ENCODE measurements at places on chromosomes 3 and 15.

DNA sequence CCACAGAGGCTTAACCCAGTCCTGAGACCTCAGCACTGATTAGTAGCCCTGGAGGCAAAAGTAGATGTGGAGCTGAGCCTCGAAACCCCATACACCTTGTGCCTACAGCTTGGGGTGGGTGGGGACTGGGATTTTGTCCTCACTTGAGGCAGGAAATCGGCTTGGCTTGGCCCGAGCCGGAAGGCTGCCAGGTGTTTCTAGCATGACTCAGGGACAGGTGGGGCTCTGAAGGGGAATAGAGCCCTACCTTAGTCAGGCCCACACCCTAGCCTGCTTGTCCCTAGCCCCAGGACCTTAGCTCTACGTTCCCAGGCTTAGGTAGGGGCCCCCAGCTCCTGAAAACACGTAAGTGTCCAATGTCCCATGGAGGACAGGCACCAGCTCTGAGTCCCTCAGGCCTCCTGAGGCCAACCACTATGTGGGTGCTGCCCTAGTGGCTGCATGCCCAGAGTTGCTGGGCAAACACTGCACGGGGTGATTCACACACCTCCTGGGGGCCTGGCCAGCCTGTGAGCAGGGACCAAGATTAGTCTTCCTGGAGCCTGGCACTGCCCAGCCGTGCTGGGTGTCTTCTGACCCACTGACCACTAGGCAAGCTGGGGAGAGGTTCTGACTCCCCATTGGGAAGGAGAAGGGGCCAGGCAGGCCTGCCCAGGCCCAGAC is 3.1 kb downstream of the MST1R start:
- no peak for DNase-seq

DNA sequence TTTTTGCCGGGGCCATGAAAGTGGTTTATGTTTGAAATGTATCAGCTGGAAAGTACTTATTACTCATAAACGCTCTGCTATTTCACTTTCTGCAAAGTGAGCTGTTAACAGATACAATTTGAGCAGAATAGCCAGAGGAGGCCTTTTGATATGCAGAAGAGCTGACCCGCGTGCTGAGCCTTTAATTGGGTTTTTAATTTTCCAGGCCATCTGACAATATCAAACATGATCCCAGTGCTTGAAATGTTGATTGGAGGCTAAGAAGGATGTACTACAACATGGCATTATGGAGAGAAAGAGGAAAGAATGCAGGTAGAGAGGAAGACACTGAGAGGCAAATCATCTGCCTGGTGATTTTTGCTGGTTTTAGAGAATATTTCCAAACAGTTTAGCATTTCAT is 261.3 kb upstream of the MEIS2 start:
- no peak for DNase-seq

DNA sequence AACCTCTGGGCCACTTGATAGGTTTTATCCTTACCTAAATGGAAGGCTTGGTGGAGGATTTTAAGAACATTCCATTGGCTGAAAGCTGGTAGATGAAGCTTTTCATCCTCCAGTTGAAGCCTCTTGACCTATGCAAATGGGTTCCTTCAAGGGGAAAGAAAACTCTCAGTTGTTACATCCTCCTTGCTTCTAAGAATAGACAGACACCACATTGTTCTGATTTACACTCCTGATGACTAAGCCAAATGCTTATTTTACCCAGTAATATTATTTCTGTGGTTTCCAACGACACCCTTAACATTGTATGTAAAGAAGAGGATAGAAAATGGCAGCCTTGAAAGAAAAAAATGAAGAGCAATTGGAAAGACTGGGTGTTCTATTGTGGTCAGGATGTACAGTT is 480.5 kb downstream of the OTOL1 start:
- no peak for DNase-seq

DNA sequence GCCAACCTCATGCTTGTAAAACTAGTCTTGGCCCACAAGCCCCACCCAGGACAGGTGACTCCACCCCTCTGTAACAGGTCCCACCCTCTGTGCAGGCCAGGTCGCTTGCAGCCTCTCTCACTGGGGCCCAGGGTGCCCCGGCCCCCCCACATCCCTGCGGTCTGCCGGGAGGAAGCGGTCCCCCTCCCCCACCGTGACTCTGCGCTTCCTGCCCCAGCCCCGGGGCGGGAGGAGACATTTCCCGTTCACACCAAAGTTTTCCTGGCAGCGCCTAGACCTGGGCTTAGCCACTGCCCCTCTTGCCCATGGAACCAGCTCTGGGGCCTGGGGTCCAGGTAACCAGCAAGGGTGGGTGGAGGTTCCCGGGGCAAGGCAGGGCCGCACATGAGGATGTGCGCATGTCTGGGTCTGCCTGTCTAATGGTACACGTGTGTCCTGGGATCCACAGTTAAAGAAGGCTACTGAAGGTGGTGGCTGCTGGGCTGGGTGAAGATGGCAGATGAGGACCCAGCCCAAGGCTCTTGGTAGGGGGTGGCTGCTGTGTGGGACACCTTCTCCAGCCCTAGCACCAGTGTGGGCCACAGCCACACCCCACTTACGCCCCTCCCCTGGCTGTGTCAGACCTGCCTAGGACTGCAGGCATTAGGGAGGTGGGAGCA is 8.4 kb downstream of the NBEAL2 start:
- peak; percentile 91 for DNase-seq

- no peak for DNase-seq
These were observed 147.1 kb downstream of the NUP210 start for GRCh38 chr3:13272831-13273603.

DNA sequence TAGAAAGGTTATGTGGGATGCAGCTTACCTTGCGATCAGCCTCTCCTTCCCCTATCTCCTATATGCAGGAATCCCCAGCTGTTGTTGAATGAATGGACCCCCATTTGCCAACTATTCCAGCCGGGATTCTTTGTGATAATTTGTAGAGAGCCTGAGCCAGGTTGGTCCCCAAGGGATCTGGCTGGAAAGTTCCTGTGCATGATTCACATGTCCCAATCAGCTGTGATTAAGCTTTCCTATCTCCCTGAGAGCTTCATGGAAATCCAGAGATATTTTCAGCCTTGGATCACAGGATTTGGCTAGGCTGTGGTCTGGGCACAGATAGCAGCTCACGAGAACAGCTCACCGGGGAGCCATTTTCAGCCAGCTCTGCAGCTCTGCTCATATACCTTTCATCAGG is 76.7 kb downstream of the ARNT2 start:
- DNase-seq = no peak

DNA sequence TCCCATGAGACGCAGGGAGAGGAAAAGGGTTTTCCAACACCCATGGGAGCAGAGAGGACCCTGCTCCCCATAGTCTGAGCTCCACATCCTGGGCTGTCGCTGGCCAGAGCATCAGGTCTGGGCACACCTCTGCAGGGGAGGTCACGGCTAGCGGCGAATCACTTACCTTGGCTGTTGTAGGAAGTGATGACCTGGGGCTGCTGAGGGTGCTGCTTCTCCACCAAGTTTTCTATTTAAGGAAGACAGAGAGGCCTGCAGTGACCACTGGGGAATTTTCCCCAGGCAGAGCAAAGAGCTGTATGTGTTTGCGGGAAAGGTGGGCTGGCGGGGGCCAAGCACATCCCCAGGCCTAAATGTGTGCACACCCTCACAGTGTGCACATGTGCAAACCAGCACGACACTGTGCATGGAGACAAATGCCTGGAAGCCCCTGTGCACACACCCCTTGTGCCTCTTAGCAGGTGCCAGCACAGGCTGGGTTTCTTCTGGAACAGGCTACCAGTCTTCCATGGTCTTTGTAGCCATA is 7.6 kb downstream of the KY start:
- peak; percentile 1 for DNase-seq

GRCh38 chr3:14785207-14786155 is 33.3 kb upstream of the FGD5 start:
- DNase-seq = no peak

DNA sequence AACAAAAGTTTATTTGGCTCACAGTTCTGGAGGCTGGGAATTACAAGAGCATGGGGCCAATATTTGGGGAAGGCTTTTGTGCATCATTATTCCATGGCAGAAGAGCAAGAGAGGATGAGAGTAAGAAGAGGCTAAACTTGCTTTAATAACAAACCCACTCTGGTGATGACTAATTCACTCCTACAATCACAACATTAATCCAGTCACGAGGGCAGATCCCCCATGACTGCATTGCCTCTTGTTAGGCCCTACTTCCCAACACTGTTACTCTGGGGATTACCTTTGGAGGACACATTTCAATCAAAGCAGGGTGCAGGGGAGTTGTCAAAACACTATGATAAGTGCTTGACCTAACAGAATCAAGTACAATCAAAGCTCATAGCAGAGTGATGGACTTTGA is 181.7 kb downstream of the BBX start:
- no peak for DNase-seq

GRCh38 chr3:152037953-152038352 is 164.5 kb downstream of the SUCNR1 start:
- no peak for DNase-seq

DNA sequence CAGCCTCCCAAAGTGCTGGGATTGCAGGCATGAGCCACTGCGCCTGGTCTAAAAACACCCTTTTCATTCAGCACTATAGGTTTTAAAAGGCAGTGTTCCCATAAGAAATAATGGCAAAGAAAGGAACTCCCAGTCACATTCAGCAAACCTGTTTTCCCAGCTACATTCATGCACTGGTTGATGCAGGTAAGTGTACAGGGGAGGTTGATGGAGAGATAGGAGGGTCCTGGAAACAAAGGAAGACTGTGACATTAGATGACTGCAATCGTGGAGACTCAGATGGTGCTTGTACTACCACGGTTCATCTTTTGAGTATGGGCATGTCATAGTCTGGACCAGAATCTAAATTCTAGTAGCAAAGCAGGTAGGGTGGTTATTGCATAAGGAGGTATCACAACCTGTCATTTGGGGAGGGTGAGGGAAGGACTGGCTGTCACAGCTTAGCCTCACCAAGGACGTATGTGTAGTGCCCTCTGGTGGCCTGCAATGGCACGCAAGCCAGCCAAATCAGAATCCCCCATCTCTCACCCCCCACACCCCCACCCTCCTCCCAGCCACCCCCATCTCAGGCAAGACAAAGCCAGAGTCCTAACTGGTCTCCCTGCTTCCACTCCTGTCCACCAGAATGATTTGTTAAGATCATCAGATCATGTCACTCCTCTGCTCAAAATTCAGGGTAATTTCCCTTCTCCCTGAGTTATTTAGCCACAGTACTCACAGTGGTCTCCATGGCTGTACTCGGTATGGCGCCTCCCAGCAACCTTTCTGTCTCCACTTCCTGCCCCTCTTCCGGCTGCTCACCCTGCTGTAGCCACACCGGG is 28.8 kb upstream of the UBL7 start:
- DNase-seq = peak; percentile 76

- no peak for DNase-seq
These were observed 31.3 kb upstream of the DCLK3 start for GRCh38 chr3:36795622-36796021.

DNA sequence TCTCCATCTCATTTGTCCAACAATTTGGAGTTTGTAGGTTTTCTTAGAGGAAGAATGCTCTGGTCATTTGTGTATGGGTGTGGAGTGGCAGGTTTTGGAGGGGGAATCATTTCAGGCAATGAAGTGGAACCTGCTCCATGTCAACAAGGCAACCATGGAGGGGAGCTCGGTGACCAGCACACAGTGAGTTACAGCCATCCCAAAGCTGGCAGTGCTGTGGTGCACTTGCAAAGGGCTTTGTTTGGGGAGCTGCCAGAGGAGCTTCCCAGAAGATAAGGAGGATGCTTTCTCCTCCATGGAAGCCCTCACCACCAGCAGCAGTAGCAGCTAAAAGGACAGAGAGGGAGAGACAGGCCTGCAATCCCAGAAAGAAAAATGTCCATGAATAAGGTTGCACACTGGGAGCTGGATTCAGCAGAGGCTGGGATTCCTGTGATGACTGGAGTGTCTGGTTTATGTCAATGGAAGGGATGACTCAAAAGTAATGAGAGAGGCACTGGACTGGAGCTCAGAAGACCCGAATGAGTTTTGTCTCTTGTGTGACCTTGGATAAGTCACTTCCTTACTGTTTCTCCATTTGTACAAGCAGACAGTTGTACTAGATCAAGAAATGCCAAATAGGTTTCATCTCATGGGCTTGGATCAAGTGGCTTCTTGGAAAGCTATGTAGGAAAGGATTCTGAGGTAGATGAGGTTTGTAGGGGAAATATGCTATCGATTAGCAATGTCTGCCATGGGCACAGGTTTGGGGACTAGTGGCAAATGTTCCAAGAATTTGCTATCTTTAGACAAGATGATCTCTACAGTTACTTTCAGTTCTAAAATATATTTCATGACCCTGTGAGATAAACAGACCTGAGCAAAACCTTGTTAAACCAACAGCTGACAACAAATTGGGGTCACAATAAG is 27.2 kb upstream of the UBE2Q2 start:
- DNase-seq = no peak

DNA sequence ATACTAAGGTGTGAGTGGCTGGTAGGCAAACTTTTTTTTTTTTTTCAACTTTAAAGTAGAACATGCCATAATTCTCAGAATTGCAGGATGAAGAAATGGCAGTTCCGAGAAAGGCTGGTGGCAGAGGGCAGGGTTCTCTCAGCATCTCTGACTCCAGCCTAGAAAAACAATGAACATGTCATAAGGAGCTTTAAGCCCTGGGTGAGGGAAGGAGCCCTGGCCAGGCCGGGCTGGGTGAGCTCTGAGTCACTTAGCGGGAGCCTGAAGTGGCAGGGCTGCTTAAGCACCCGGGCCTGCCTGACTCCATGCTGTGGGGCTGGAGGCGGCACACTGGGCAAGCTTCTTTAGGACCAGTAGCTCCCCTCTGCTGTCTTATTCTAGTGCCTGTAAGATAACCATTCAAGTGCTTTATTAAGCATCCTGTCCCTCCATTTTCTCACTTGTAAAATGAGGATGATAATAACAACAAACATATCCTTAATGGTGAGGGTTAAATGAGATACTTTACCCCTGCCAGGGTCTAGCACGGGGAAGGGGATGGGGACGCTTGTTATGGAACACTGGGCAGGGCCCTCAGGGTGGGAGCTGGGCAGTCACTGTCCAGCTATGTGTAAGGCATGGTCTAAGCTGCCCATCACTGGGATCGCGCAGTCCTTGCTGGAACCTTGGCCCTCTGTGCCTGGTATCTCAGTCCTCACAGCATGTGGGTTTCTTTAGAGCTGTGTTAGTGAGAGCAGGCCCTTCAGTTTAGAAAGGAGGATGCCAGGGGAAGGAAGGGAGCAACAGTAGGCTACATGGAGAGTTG is 18.4 kb downstream of the SMAD6 start:
- DNase-seq = no peak

DNA sequence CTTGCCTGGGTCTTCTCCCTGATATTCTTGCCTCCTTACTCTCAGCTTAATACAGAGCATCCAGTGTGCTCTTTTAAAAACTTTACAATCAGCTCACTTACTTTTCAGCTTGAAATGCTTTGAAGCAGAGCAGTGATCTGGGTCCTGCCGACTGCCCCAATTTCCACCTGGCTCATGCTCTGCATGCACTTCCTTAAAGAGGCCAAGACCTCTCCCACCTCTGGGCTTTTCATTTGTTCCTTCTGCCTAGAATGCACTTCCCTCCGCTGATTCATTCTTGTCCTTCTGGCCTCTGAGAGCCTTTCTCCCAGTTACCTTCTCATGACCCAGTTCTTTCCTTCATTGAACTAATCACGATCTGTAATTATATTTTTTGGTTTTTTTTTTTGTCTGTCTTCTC is 1.9 kb upstream of the CCNDBP1 start:
- DNase-seq = no peak
